ENCODE measurements at places on chromosomes 7 and 10. TPM values are rescaled to one million over a fixed set of nuclear protein-coding genes. Genes with fewer than 3 reads are reported as not detected.

- no peak for DNase-seq
These were observed 36.2 kb downstream of the PDLIM1 start for GRCh38 chr10:95254629-95255028.

DNA sequence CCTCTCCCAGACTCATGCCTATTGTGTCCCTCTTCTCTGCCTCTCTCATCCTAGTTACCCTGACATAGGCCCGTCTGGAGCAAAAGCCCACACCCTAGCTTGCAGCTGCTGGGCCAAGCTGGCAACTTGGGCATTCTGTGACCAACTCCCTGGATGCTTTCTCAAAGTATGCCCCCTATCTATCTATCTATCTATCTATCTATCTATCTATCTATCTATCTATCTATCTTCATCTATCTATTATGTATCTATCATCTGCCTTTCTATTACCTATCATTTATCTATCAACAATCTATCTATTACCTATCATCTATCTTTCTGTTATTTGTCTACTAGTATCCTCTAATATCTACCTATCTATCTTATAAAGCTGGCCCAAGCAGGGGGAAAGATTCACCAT lies 45.4 kb upstream of the COL13A1 start:
- no peak for DNase-seq

DNA sequence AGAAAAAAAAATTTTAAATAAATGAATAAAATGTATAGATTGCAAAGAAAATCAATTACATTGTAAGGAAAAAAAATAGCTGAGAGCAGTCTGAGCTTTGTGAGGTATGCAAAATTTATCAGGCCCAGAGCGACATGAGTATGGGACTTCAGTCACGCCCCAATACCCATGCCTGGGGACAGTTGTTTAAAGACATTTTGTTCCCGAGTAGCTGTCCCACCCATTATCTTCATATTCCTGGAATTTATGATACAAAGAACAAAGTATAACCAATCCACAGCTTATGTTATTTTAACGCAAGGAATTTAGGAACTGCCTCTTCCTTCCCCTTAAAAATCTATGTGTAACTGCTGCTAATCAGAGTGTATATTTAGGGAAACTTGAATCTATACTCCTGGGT lies 1.6 kb upstream of the PON2 start:
- DNase-seq = peak; percentile 70

- DNase-seq = no peak
These were observed 230.3 kb upstream of the PRSS58 start for GRCh38 chr7:142488036-142488633.

DNA sequence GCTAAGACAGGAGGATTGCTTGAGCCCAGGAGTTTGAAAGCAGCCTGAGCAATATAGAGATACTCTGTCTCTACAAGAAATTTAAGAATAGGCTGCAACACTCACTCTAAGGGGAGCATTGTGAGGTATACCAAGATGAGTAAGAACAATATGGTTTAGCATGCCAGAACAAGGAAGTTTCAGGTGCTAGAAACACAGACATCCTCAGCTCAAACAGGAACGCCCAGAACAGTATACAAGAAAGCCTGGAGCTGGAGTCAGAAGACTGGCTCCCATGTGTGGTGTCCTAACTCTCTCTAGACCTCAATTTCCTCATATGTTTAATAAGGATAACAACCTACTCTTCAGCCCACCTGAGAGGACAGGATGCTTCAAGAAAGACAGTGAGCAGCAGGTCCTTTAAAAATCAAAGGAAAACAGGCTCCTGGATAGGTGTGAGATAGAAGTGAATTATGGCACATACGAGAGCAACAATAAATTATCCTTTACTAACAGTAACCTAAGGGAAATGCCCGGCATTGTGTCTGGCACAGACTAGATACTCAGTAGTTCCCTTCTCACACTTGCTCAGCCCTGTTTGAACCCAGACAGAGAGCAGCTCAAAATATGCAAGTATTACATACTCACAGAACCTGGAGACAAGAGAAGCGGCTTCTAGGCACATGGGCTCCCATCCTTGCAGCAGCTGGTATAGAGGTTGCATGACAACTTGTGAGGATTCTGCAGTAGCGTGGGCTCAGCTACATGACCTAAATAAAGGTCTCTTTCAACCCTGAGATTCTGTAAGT lies 45.4 kb downstream of the KAT6B start:
- no peak for DNase-seq

DNA sequence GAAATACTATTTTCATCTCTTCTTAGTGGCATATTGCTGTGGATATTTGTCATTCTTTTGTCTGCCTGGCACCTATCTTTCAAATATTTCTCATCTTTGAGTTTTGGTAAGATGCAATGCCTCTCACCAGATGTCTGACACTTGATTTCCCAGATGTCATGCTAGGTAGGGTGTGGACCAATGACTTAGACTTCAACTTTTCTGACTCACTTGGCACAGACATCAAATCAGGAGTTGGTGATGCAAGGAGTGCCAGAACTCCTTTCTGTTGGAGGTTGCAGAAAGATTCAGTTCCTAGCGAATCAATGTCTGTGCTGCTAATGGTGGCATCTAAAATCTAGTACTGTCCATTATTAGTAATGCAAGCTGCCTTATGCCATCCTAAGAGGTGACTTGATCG lies 216.9 kb upstream of the FERD3L start:
- DNase-seq = no peak

GRCh38 chr10:24574161-24574560 lies 149.5 kb downstream of the ARHGAP21 start:
- no peak for DNase-seq

DNA sequence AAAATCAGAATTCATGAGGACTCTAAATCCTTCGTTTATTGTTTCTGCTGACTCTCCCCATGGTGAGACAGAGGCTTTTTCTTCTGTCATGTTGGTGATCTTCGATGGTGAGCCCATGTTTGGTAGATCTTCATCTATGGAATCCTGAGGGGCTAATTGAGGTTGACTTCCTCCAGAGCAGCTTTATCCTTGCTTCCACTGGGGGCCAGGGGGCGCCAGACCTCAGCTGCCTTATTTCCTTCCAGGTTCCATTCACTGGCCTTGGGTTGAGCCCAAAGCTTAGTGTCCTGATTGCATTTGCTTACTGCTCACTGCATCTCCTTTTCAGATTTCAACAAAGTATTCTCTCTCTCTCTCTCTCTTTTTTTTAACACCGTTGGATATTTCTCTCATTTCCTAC lies 80.7 kb downstream of the GCC1 start:
- peak; percentile 29 for DNase-seq

GRCh38 chr10:3468919-3469638 lies 296.5 kb upstream of the PITRM1 start:
- DNase-seq = peak; percentile 79

DNA sequence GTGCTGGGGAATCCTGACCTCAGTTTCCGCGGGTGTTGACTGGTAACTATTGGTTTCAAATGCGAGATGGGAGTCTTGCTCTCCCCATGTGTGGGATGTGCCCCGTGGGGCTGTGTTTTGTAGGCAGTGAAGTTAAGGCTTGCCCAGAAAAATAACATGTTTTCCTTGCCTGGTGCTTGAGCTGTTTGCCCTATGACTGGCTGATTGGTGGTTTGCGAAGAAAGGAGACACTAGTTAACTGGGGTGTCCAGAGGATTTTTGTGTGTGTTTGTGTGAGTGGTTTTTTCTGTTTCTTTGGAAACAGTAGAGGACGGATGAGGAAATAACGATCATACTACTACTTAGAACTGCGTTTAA lies 61.9 kb downstream of the CREB5 start:
- DNase-seq = no peak

DNA sequence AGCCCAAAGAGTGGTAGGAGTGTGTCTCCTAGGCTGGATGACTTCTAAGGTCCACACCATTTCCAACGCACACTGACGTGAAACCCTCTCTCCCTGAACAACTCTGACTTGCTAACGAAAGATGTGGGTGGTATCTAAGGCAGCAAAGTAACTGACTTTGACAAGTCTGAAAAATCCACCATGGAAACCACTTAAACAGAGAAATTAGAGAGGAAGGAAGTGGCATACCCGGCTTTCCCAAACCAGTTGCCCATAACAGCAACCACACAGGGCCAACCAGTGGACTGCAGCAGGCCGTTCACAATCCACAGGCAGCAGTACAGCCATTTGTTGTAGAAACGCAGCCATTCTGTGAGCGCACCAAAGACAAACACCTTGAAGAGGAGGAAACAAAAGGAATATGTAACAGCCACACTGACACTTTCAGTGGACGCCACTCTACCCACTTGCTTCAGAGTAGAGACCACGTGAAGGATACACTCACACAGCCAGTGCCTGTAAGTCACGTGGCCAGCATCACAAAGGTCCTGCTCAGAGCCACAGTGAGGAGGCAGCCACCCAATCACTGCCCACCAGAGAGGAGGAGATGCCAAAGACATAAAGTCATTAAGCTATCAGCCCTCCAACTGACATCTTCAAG lies 39.8 kb downstream of the SLC37A3 start:
- no peak for DNase-seq

DNA sequence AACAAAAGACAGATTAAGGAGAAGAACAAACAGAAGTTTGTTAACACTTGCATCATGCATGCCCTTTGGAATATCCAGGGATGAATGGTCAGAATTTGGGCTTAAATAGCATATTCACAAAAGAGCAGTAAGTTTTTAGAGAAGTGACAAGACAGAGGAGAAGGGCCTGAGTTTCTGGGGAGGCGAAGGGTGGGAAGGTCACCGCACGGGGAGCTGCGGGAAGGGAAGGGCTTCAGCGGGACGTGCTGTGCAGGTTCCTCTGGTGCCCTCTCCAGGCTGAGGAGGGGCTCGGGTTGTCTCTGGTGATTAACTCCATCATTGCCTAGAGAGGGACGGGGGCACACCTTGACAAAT lies 10.4 kb upstream of the ZNF22 start:
- DNase-seq = no peak

DNA sequence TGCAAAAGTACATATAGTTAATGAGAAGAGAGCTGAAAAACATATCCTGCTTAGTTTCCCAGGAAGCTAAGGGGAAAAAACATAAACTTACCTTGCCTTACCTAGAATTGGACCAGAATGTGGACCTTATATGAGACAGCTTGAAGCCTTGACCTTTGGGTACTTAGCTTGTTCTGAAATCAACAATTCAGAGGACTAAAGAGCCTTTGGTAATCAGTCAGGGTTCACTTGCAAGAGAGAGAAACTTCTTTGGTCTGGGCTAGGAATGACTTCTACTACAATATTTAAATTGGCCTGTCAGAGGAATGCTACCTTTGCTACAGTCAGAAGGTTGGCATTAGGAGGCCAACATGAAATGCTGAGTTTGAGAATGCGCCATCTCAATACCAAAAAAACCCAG lies 24.9 kb downstream of the SAMD8 start:
- DNase-seq = no peak

- DNase-seq = no peak
These were observed 316.0 kb upstream of the AOAH start for GRCh38 chr7:37040330-37040729.

DNA sequence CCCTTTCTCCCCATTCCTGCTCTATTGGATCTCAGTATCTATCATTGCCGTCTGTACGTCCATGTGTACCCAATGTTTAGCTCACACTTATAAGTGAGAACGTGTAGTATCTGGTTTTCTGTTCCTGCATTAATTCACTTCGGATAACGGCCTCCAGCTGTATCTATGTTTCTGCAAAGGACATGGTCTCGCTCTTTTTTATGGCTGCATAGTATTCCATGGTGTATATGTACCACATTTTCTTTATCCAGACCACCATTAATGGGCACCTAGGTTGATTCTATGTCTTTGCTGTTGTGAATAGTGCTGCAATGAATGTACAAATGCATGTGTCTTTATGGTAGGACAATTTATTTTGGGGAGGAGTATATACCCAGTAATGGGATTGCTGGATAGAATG lies 94.4 kb upstream of the MPP7 start:
- no peak for DNase-seq

DNA sequence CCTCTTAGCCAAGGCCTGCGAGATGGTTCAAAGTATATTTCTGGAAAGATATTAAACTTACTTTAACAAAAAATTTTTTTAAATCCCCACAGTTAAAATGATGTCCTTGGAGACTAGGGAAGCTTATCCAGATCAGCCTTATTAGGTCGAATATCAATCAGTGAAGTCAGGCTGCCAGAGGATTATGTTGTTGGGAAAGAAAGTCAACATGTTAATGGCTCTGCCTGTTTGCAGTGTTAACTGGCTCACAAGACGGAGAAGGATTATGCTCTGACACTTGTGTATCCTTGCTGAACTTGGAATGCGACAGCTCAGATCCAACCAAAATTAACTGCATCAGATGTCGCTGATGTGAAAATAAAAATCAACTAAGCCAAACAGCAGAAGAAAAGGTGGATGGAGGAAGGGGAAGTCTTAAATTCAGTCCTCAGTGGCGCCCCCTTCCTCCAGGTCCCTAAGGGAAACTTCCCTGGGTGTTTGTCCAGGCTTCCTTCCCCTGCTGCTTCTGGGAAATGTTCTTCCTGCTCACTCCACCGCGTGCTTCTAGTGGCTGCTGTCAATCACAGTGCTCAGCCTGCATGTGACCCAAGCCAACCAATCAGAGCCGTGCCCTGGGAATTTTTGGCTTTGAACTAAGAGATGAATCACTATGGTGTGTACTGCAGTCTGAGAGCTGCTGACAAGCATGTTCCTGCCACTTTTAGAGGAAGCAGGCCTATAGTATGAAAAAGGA lies 690.4 kb upstream of the NRP1 start:
- DNase-seq = no peak

DNA sequence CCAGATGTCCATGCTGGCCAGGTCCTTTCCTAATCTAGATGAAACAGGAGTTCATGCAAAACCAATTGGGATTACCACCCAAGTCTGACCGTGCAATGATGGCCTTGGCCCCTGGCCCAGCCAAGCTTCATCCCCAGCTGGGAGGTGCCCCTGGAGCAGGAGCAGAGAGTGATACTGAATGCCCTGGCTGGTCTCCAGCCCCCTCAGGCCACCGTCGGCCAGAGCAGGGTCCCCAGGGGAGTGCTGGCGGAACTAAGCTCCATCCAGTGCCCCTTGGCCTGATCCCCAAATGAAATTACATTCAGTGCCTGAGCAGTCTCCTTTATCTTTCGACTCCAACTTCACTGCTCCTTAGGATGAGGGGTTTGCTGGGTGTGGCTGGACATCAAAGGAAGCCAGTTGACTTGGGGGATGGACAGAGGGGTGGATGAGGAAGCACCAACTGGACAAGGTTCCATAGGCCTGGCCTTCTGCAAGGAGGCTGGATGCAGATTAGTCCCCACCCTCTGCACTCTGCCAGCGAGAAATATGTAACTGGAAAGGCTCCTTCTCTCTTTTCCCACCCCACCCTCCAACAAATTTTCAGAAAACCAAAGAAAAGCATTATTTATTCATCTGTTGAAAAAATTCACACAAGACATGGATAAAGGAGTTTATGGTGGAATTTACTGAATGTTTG lies 275.5 kb downstream of the PLXNA4 start:
- DNase-seq = no peak

GRCh38 chr7:29379551-29379950 lies 184.1 kb upstream of the PRR15 start:
- DNase-seq = no peak

The CRPPA gene
- polyA plus RNA-seq = 0.59 TPM

The CAMK1D gene
- 6.5 TPM for polyA plus RNA-seq

The CACUL1 gene
- polyA plus RNA-seq = 10.7 TPM

The PWWP2B gene
- 6.6 TPM for polyA plus RNA-seq

The RARRES2 gene
- polyA plus RNA-seq = not detected

The GPR15LG gene
- polyA plus RNA-seq = not detected

The ZCWPW1 gene
- 2.5 TPM for polyA plus RNA-seq

Data from A549 (cell line).